ENCODE measurements at places on chromosomes 6 and 20.

- DNase-seq, result no peak
These were observed 17.1 kb downstream of the SULF2 start for GRCh38 chr20:47768016-47768824.

DNA sequence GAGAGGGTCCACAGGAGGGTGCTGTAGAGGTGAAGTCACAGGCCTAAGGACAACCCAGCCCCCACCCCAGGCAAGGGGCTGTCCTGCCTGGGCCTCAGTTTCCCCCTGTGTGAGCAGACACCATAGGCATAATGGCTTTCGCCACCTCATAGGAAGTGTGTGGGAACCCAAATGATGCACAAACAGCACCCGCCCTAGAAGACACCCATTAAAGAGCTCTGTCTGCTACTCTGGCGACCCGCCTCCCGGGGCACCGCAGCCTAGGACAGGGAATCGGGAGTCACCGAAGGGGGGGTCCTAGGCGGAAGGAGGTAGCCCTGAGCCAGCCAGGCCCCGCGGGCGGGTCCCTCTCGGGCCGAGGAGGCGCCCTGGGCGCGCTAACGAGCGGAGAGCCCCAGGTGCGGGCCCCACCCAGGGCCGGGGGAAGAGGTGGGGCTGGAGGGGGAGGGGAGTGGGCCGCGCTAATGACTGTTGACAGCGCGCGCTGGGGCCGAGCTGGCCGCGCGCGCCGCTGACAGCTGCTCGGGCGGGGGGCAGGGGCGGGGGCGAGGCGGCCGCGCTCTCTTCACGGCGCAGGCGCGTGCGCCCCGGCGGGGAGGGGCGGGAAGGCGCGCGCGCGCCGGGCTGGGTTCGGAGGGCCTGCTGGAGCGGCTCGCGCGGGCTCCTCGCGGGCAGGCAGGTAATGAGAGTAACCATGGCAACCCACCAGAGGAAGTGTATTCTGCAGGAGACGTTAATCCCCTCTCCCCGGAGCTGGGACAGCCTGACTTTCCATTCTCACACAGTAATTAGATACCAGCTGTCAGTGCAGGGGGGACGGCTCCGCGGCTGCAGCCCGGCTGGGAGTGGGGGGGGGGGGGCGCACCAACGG, 48.9 kb downstream of the NOL4L start:
- peak; percentile 53 for DNase-seq

GRCh38 chr6:33702345-33702977, 9.0 kb downstream of the UQCC2 start:
- DNase-seq, result peak; percentile 81

- no peak for DNase-seq
These were observed 30.0 kb upstream of the RALY start for GRCh38 chr20:33963751-33964150.

DNA sequence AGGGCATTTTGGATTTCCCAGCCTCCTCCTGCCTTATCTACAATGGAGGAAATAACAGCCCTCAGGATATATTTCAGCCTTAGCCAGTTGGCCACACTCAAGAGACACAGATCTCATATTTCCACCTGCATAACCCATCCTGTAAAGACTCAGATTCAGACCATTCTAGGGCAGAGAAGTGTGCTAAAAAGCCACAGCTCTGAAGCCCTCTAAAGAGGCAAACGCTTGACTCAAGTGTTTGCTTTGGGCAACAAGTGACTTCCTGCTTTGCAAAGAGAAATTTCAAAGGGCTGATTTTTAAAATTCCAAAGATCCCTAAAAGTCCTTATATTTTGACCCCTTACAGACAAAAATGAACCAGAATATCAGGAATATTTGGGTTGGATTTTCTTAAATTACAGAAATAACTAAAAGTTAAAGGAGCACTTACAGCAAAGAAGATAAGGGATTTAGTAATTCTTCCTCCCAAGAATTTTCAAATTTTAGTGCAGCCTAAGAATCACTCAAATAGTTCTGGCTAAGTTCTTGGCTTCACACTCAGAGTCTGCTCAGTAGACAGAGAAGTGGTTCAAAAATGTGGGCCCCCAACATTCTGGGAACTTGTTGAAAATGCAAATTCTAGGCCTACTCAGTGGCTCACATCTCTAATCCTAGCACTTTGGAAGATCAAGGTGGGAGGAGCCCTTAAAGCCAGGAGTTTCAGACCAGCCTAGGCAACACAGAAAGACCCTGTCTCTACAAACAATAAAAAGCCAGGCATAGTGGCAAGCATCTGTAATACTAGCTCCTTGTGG, 18.9 kb upstream of the ADGRF5 start:
- DNase-seq, result no peak

DNA sequence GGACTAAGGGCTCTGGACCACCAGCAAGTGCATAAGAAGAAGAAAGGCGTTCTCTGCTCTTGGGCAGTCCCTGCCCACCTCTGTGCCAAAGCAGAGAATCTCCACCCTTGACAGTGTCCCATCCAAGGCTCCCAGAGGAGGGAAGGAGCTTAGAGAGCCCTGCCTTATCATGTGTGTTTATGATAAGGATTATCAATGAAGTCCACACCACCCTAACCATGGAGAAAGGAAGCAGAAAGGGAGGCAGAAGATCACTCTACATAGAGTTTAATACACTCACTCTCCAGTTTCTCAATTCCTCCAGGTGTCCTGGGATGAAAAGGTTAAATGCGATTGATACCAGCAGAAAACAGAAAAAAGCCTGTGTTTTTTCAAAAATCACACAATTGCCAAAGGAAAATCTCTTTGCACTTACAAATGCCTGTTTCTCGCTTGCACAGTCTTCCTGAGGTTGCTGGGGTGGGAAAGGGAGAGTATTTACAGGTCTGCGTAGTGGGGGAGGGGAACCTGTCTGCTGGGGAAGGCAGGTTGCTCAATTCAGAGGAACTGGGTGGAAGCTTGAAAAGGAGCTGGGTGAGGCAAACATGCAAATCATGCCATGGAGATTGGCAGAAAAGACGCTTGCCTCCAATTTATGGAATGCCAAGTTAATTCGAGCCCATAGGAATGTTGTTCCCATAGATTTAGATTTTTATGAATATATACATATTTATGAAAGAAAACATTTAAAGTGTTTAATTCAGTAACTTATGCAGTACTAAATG, 104.0 kb downstream of the EYA2 start:
- DNase-seq, result no peak

DNA sequence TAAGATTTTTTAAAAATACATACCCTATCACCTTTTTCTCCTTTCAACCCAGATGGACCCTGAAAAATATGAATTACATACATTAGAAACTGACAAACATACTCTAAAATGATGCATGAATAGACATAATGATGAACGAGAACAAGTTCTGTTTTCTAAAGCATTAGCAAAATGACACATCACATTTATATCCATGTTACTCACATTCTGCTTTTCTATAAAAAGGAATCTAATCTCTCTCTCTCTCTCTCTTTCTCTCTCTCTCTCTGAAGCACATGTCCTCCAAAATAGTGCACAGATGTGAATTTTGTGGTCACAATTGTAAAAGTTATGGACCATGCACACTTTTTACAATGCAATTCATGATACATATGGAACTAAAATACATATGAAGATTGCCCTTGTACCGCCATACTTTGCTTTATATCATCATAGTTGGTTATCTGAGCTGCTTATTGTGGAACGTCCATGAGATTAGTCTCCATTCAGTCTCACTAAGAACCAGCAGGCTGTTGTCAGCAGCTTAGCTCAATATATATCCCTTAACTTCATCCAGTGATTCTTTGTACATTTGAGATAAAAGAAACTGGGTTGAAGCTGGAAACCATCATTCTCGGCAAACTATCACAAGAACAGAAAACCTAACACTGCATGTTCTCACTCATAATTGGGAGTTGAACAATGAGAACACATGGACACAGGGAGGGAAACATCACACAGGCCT, 114.2 kb downstream of the COL12A1 start:
- peak; percentile 12 for DNase-seq

DNA sequence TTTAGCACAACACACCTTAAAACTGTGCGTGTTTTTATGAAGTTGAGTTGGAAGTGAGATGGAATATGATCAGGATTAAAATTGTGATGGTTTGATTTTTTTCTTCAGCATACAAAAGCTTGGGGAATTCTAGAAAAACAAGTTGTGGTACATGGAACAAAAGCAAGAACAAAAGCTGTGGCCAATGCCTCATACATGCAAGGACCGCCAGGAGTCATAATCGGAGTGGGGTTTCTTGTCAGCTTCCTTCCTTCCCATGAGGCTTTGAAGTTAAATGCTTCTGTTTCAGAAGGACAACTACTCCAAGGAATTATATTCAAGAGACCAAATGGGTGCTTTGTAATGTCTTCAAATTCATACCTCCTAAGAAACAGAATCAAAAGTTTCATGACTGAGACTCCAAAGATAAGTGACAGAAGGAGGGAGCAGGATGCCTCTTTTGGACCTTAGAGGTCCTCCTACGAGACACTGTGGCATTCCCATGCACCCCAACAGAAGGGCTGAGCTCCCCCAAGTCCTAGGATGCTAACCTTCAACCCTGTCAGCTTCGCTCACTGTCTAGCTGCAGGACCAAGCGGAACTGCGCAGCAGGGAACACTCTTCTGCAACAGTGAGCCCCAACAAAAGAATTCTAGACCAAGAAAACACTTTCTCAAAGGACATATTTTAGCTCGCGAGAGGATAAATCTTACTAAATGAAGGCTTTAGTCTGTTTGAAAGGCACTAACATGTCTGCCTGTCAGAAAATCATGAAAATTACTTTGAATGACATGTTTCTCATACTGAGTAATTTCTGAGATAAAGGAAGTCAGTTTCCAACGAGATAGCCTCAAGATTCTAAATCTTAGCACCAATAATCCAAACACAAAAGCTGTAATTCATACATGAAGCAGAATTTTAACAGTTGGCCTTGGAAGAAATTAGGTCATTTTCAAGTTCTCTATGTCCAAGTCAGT, 108.5 kb upstream of the NHSL1 start:
- no peak for DNase-seq

DNA sequence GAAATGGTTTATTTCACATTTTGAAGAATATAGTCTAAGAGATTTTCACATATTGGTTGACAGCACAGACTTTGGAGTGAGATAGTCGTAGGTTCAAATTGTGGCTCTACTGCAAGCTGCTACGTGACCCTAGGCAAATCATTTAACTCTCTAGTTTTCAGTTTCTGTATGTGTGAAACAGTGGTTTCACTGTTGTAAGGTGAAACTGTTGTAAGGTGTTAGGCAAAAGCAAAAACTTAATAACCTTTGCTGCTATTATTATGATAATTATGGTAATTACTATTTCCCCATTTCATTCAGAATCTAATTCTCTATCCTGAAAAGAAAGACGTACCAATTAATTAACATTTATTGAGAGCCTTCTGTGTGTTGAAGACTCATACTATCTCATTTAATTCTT, 144.2 kb downstream of the REV3L start:
- no peak for DNase-seq

- no peak for DNase-seq
These were observed 107.3 kb downstream of the UST start for GRCh38 chr6:148854096-148854495.

DNA sequence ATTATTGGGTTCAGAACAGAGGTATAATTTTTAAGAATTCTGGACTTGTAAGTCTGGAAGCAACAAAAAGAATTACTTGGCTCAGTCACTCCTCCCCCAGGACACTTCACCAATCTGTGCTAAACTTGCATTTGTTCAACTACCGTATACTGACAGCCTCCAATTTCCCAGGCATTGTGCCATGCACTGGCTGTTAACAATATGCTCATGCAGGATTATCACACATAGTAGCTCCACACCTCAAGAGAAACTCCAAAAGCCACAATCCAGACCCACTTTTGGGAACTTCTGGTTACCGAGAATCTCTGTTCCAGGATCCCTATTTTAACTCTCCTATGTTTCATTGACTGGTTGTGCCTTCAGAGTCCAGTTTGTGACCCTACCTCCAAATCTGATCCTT, 7.7 kb downstream of the ADGRF1 start:
- peak; percentile 3 for DNase-seq

- no peak for DNase-seq
These were observed 80.5 kb downstream of the COL9A1 start for GRCh38 chr6:70222439-70222749.
